ENCODE measurements at places on chromosomes 5 and 9.

- no peak for DNase-seq
These were observed 483.2 kb downstream of the CDH10 start for GRCh38 chr5:24161559-24161958.

- DNase-seq: no peak
These were observed 117.4 kb downstream of the PRKACG start for GRCh38 chr9:68896486-68896885.

DNA sequence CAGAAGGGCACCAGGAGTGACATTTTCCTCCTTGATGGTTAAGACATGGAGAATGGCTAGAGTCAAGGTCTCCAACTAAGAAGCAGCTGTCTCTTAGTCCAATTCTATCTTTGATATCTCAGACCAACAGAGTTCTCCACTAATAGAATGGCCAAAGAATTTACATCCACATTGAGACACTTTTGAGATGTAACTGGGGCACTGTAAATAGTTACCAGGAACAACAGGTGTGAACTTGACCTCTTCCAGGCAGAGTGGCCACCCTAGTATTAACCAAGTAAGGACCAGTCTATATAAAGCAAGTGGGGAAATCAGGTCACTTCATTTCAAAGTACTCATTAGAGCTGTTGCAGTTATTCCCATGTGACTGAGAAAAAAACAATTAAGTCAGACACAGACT, 159.7 kb upstream of the RAD23B start:
- DNase-seq: no peak

- no peak for DNase-seq
These were observed 64.7 kb downstream of the ERMP1 start for GRCh38 chr9:5767968-5768932.

DNA sequence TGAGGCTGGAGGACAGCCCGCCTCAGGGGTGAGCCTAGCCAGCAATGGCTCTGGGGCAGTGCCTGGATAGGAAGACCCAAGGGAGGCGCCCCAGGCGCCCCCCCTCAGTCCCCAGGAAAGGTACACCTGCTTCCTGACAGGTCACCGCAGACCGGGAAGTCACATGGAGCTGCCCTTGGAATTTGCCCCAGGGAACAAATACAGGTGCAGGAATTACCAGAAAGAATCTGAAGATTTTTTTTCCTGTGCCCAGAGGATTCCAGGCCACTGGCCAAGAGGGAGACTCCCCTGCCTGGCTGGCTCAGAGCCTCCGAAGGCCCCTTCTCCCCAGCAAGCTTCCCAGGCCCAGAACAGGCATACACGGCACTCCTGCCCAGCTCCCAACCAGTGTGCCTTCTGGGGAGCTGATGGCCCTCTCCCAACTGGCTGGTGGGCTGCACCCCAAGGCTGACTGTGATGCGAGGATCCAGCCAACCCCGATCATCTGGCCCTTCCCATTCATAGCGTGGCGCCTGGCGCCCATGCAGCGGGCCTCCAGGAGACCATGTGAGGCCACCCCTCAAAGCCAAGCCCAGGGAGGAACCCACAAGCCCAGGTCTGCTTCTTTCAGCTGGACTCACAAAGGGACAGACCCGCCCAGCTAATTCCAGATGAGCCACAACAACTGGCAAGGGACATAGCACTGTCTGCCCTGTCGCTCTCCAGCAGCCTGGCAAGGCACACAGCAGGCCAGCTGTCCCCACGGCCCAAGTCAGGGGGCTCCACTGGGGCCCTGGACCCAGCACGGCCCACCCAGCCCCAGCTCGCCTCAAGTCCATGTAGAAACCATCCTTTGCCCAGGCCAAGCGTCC, 2.3 kb downstream of the TPRN start:
- no peak for DNase-seq

GRCh38 chr5:159010661-159011442, 88.9 kb downstream of the EBF1 start:
- no peak for DNase-seq

DNA sequence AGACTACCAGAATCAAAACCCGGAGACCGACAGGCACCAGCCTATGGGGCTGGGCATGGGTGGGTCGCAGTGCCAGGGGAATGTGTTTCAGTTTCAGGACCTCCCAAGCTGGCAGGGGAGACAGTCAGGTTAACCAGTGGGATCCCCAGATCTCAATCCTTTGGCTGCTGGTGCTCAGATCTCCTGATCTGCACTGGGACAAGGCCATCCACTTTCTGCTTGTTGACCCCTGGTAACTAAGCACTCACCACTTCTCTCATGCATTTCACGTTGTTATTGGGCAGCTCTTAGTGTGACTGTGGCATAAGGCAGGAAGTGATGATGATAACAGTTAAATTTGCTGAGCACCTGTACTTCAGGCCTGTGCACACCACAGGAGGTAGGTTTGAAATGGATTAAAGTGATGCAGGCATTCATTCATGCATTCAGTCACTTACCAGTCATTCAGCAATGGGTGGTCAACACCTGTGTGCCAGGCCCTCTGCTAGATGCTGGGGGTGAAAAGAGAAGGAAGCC, 42.1 kb upstream of the STXBP1 start:
- DNase-seq: no peak

- no peak for DNase-seq
These were observed 698.4 kb downstream of the DNAH5 start for GRCh38 chr5:13246053-13246452.

All from effector memory CD4-positive, alpha-beta T cell (primary cell).